ENCODE measurements at places on chromosomes 11 and 22. TPM values are rescaled to one million over a fixed set of nuclear protein-coding genes. Genes with fewer than 3 reads are reported as not detected.

DNA sequence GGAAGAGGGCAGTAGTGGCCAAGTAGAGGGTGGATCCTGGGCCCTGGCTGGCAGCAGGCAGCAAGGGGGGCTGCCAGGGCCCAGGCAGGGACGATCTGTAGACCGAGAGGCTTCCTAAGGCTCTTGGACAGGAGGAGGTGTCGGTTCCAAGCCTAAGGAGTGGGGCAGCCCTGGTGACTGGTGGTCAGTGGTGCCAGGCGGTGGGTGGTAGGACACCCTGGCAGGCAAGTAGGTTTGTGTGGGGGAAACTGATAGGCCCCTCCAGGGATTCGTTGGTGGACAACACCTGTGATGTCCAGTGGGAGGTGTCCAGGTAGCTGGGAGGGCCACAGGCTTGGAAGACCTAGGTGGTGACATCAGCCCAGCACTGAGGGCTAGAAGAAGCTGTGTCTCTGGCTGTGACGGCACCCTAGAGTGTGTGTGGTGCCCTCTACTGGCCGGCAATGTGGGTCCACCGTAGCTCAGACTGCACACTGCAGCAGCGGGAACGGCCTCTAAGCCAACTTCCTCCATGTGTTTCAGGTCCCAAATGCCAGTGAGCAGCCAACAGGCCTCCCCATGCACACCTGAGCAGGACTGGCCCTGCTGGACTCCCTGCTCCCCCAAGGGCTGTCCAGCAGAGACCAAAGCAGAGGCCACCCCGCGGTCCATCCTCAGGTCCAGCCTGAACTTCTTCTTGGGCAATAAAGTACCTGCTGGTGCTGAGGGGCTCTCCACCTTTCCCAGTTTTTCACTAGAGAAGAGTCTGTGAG lies 9.4 kb upstream of the SAMM50 start:
- H3K36me3 ChIP-seq: peaks cover 4% of the 10 kb centered on the region
- H3K27ac ChIP-seq: no peak overlapping the region
- no peak for DNase-seq
- no peaks in the 10 kb centered on the region for H3K4me1 ChIP-seq

DNA sequence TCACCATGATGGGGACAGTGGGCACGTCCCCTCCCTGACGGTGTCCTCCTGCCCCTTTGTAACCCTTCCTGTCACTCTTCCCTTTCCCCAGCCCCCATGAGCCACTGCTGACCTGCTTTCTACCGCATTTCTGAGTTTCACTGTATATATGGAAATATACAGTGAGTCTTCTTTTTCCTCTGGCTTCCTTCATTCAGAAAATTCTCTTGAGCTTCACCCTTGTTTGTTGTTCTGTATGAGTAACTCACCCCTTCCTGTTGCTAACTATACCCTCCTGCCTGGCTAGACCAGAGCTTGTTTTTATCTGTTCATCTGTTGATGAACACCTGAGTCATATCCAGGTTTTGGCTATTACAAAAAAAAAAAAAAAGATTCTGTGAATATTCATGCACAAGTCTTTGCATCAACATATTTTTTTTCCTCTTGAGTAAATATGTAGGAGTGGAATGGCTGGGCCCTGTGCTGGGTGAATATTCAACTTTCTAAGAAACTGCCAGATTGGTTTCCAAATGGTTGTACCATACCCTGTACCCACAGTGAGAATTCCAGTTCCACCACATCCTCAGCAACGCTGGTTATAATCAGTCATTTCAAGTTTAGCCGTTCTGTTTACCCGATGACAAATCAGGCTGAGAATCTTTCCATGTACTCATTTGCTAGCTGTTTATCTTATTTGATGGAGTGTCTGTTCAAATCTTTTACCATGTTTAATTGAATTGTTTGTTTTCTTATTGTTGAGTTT lies 62.0 kb downstream of the IGF2 start:
- no peaks in the 10 kb centered on the region for H3K27me3 ChIP-seq
- no peak for DNase-seq
- H3K4me3 ChIP-seq: peak overlapping the region; percentile 52
- H3K36me3 ChIP-seq: no peaks in the 10 kb centered on the region
- peaks cover 12% of the 10 kb centered on the region for H3K4me1 ChIP-seq
- peak overlapping the region; percentile 89 for H3K27ac ChIP-seq

GRCh38 chr11:93689240-93689639 lies 27.8 kb downstream of the CEP295 start:
- no peak for DNase-seq
- H3K27ac ChIP-seq: no peak overlapping the region
- no peak overlapping the region for H3K4me3 ChIP-seq
- no peaks in the 10 kb centered on the region for H3K4me1 ChIP-seq
- H3K27me3 ChIP-seq: no peaks in the 10 kb centered on the region
- peaks cover 44% of the 10 kb centered on the region for H3K36me3 ChIP-seq

- peaks cover 33% of the 10 kb centered on the region for H3K4me1 ChIP-seq
- H3K27me3 ChIP-seq: no peaks in the 10 kb centered on the region
- peak overlapping the region; percentile 90 for H3K27ac ChIP-seq
- no peak for DNase-seq
These were observed 1.8 kb downstream of the BSCL2 start for GRCh38 chr11:62705413-62705812.

DNA sequence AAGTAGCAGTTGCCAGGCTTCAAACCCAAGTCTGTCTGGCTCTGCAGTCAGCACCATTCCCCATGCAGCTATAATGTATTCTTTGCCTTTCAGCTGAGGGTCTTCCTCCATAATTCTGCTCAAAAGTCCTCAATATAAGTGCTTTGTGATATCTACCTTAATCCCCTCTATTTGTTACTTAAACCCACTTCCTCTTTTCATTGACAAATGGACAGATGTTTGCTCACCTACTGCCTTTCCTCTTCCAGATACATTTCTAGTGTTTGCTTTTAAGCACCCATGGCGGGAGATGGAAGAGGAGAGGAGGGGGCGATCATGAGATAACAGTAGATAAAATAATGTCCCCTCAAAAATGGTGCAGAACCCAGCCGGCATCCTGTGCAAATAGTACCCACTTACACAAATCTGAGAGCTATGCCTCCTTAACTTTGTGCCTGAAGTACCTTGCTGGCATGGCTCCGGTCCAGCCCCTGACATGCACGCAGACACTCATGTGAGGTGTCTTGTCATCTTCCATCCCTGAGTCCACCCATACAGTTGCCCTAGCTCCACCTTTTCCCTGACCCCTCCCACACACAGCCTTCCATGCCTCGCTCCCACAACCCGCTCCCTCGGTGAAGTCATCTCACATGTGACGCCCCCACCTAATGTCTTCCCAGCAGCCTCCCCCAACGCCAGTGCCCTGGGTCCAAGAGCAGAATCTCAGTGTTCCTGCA lies 109.6 kb downstream of the TRIM29 start:
- peaks cover 9% of the 10 kb centered on the region for H3K27me3 ChIP-seq
- no peaks in the 10 kb centered on the region for H3K36me3 ChIP-seq
- H3K27ac ChIP-seq: peak overlapping the region; percentile 7
- no peak overlapping the region for H3K4me3 ChIP-seq
- DNase-seq: no peak

DNA sequence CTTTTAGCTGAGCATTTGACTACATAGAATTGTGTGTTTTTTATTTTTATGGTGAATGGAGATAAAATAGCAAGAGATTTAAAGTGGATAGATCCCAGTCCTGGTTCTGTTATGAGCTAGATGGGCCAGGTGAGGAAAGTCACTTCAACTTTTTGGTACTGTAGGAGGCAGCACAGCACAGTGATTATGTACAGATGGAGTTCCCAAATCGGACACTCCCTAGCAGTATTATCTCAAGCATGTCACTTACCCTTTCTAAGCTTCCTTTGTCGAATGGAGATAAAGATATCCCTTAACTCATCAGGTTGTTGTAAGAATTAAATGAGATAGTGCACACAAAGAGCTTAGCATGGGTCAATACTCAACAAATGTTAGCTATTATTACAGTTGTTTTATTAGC lies 5.3 kb downstream of the EXPH5 start:
- no peak overlapping the region for H3K4me3 ChIP-seq
- DNase-seq: no peak
- H3K27ac ChIP-seq: no peak overlapping the region

GRCh38 chr11:11498195-11498594 lies 123.6 kb downstream of the GALNT18 start:
- H3K4me1 ChIP-seq: peaks cover 20% of the 10 kb centered on the region
- no peak overlapping the region for H3K27ac ChIP-seq
- no peak overlapping the region for H3K4me3 ChIP-seq
- no peaks in the 10 kb centered on the region for H3K36me3 ChIP-seq
- peaks cover 21% of the 10 kb centered on the region for H3K27me3 ChIP-seq

DNA sequence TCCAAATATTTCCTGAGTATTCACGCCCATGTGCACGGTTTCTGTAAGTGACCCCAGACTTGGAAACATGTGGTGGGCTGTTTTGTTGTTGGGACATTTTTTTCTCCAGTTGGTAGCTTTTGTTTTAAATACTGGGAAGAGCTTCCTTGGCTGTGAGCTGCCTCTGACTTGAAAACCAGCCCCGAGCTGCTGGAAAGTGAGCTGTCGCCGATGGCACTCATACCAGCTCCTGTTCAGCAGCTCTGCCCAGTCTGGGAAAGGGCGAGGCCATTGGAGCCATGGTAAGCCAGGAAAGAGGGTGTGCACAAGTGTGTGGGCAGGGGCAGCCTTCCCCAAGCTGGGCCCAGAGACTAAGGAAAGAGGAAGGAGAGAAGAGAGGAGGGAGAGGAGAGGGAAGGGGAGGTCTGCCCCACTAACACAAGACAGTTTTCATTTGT lies 3.2 kb upstream of the FLI1 start:
- H3K27ac ChIP-seq: peak overlapping the region; percentile 57
- H3K36me3 ChIP-seq: no peaks in the 10 kb centered on the region
- no peak for DNase-seq

- H3K27ac ChIP-seq: no peak overlapping the region
- H3K4me1 ChIP-seq: peaks cover 3% of the 10 kb centered on the region
- H3K27me3 ChIP-seq: no peaks in the 10 kb centered on the region
- H3K36me3 ChIP-seq: no peaks in the 10 kb centered on the region
- no peak overlapping the region for H3K4me3 ChIP-seq
These were observed 16.6 kb upstream of the BAIAP2L2 start for GRCh38 chr22:38126928-38127668.

DNA sequence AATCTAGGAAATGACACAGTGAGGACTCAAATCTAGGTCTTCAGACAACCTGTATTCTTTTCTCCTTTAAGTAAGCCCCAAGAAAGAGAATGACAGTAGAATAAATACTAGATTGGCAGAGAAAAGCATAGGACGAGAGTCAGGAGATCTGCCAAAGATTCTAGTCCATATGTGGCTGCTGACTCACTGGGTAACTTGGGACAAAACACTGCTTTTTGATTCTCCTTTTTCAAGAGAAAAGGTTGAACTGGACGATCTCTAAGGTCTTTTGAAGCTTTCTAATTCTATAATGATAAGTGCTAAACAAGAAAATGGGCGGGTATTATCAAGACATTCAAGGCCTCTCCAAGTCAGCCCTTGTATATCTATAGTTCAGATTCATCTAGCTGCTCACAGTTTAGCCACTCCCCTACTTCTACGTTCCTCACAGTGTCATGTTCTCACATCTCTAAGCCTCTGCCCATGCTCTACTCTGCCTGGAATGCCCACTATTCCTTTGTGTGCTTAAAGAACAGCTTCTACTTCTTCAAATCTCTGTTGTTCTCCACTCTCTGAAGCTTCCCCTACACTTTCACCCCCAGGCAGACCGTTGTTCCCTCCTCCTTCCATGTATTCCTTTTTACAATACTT lies 53.0 kb downstream of the RELT start:
- H3K4me3 ChIP-seq: no peak overlapping the region
- no peaks in the 10 kb centered on the region for H3K27me3 ChIP-seq
- H3K36me3 ChIP-seq: peaks cover 9% of the 10 kb centered on the region
- no peak overlapping the region for H3K27ac ChIP-seq
- no peak for DNase-seq
- H3K4me1 ChIP-seq: peaks cover 6% of the 10 kb centered on the region

DNA sequence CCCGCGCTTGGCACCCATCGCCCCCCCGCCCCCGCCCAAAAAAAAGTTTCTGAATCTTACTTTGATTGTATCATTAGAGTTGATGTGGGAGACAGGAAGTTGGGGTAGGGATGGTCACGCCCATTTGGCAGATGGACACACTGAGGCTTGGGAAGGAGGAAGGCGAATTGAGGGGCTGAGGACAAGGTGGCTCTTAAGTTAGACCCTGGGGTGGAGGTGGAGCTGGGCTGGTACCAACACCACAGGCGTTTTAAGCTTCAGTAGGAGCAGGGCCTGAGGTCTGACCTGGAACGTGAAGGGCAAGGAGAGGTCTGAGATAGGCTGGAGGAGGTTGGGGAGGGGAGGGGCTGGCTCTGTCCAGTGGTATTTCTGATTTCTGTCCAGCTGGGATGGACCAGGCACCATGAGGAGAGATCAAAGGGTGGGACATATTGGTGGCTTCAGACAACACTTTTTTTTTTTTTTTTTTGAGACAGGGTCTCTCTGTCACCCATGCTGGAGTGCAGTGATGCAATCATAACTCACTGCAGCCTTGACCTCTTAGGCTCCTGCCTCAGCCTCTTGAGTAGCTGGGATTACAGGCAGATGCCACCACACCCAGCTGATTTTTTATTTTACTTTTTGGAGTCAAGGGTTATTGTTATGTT lies 799 bp upstream of the CDC42BPG start:
- H3K4me3 ChIP-seq: peak overlapping the region; percentile 80
- DNase-seq: no peak
- H3K27ac ChIP-seq: peak overlapping the region; percentile 87
- H3K27me3 ChIP-seq: peaks cover 12% of the 10 kb centered on the region
- peaks cover 3% of the 10 kb centered on the region for H3K4me1 ChIP-seq

DNA sequence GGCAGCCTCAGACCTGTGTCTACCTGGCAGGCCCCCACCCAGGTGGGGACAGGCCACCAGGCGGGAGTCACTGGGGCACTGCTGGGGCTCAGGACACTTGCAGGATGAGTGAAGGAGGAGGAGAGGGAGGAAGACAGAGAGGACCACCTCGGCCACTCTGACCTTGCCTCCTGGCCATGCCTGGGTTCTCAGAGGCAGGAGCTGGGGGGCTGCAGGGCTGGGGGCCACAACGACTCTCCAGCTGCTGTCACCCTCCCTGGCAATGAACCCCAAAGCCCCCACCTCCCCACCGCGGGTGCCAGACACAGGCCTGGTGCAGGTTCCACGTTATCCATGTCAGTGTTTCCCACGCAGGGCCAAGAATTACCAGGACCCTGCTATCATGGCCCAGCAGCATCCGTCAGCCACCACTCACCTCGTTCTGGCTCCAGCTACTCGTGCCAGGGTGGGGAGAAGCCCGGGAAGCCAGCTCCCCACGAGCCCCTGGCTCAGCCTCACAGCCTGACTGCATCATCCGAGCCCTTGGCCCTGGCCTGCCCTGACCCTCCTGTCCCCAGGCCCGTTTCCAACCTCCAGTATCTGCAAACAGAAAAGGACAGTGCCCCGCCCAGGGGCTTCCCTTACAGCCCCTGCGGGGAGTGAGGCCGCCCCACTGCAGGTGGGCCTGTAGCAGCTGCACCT lies 62.4 kb downstream of the BRD1 start:
- H3K4me1 ChIP-seq: peaks cover 5% of the 10 kb centered on the region
- no peak overlapping the region for H3K27ac ChIP-seq
- H3K4me3 ChIP-seq: no peak overlapping the region
- H3K27me3 ChIP-seq: no peaks in the 10 kb centered on the region

GRCh38 chr11:120883404-120884080 lies 140.4 kb upstream of the TBCEL start:
- no peak overlapping the region for H3K4me3 ChIP-seq
- H3K27ac ChIP-seq: no peak overlapping the region
- no peaks in the 10 kb centered on the region for H3K36me3 ChIP-seq
- no peak for DNase-seq

NDUFA6 gene
- total RNA-seq: 93.9 TPM

RIBC2 gene
- 5.1 TPM for total RNA-seq

CDC45 gene
- total RNA-seq: 19.0 TPM

THAP12 gene
- total RNA-seq: 52.8 TPM

OR51B2 gene
- total RNA-seq: not detected

CYTH4 gene
- total RNA-seq: not detected

KLHL35 gene
- 0.67 TPM for total RNA-seq

All from type B pancreatic cell (in vitro differentiated cells).